Spleen (tissue), 13 donors: ENCODE measurements at places on chromosomes 12 and 14. TPM values are rescaled to one million over a fixed set of nuclear protein-coding genes. Genes with fewer than 3 reads are reported as not detected.

GRCh38 chr12:30763053-30763452 lies 8.3 kb upstream of the CAPRIN2 start:
- DNase-seq = no peak

DNA sequence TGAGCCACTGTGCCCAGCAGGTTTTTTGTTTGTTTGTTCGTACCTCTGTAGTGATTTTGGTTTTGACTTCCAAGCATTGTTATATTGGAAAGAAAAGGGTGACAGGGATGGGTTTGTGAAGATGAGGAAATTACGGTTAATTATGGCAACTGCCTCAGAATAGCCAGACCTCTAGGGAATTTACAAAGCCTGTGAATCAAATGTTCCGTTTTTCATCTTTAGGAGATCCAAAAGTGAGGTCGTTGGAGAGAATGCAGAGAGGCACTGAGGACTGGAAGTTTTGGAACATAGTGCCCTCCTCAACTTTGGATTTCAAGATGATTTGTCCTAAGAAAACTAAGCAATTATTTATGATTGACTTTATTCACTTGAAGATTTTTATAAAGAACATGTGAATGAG lies 54.5 kb upstream of the EVL start:
- DNase-seq = no peak

Gene PYGL
- polyA plus RNA-seq = 15.1 TPM

DNA sequence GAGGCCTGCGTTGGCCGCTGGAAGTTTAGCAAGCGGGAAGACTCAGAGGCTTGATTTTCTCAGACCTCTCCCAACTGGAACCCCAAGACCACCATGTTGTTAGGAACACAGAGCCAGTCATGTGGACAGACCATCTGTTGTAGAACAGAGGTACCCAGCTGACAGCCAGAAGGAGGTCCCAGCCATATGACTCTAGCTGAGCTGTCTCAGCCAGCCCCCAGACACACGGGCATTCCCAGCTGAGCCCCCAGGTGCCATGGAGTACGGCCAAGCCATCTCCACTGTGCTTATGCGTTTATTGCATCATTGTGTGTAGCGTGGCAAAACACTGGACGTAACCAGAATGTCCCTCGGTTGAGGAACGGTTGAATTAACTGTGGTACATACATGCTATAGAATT lies 421.9 kb downstream of the TMEM132D start:
- DNase-seq = no peak

Gene ANKRD33
- not detected for polyA plus RNA-seq

- no peak for DNase-seq
Observed at GRCh38 chr12:14854586-14855183, 11.4 kb upstream of the ART4 start.
